ENCODE measurements at places on chromosomes 4 and X.
A peak's percentile ranks its signal among the peaks of the same experiment; 100 is the strongest.

- DNase-seq = no peak
Measured at GRCh38 chr4:10841697-10842096, 157.1 kb upstream of the CLNK start.

- DNase-seq = no peak
Measured at GRCh38 chr4:44447563-44448504, 775 bp downstream of the KCTD8 start.

DNA sequence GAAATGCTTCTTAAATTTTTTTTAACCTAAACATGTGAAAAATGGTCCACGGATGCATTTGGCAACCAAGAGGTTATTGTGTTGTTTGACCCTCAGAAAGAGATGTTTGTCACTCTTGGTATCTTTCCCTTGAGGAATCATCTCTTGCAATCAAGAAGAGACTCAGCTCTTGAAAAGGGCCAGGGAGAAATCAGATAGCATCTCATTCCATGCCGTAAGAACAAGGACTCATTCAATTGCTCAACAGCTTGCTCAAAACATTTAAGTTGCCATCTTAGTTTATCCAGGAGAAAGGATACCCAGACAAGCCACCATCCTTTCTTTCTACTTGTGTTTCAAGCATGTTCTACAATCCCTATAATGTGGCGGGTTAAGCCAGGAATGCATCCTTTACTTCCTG lies 209.5 kb upstream of the LNX1 start:
- no peak for DNase-seq

GRCh38 chrX:10747975-10748374 lies 127.6 kb upstream of the MID1 start:
- no peak for DNase-seq

GRCh38 chr4:30056016-30056766 lies 664.0 kb upstream of the PCDH7 start:
- DNase-seq = no peak

DNA sequence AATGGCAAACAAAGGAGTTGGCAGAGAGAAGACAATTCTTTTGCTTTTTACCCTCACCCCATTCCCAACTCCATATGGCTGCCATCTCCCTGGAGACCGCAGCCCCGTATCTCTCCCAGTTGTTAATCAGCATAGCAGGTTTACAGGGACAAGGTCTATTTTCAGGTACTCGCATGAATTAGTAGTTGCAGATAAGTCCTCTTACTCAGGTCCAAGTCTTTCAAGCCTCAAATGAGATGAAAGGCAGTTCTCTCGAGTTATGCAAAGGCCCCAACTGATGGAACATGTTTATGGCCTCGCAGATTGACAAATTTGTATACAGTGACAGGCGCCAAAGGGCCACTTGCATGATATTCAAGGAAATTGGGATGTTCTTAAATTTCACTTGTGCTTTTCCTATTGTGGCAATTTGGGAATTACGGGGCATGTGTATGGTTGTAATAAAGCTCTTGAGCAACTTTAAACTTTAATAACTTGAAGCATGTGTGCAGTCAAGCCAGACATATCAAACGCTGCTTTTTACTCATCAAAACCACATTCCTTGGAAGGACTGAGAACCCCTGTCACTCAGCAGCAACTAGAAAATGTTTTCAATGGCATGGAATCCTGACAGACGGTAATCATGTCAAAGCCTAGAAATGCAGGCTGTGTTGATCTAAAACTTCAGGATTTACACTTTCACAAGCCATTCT lies 45.1 kb downstream of the KDR start:
- DNase-seq = peak; percentile 33

DNA sequence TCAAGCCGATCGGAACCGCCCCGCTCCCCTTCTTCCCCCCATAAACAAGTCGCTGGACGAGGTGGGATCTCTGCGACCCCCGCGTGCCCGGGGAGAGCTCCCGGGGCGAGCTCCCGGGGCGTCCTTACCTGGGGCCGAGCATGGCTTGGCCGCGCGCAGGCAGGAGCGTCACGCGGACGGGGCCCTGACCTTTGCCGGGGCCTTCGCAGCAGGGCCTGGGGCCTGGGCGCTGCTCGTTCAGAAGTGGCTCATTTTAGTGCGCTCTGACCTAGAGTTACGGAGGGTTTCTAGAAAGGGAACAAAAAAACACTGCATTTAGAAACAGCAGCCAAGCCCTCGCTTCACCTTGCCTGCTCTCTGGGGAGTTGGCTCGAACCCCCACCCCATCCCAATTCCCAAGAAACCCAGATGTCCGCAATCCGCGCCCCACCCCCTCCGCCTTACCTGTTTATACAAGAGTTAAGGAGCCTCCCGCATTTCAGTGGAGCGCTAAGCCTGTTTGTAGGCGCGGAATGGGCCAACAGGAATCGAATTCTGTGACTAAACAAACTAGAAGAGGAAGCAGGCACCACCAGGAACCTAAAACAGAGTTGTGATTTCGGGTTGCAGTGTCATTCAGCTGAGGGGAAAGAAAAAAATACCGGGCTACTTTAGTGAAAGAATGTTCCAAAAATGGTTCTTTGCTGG lies 814 bp upstream of the RBM47 start:
- DNase-seq = no peak

DNA sequence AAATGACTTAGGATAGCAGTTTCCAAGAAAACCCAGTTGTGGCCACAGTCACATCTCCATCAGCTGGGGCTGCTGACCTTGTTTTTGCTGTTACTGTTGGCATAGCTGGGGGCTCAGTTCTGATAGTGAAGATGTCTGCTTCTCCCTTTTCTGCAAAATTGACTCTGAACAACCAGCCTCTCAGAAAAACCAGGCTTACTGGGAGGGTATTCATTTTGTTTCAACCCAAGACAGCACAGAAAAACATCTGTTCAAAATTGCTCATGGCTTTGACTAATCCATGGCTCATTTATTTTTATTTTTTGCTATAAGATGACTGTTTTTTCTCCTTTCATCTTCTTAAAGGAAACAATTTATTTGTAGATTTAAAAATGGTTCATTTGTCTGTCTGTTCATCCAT lies 53.1 kb downstream of the RASL11B start:
- DNase-seq = no peak

DNA sequence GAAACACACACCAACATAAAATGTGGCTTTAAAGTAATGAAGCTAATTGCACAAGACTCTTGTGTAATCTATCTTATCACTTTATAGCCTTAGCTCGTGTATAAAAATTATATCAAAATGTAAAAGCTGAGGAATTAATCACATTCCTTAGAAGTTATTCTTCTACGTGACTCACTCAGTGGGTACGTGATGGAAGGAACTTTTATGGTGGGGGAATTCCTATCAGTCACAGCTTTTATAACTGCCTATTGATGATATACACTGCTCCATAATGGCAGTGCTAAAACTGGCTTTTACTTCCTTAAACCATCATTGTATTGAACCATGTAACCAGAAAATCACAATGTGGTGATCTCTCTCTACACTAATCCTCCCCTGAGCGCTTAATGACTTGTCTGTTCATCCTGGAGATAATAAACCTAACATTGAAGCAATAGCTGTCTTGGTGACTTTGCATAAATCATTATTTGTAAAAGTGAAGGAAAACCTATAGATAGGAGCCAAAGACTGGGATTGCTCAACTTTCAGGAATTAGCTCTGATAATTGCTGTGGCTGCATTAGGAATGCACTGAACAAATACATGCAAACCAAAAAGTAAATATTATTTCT lies 276.7 kb downstream of the GBA3 start:
- peak; percentile 27 for DNase-seq

GRCh38 chrX:22059775-22060174 lies 27.6 kb downstream of the PHEX start:
- DNase-seq = no peak

DNA sequence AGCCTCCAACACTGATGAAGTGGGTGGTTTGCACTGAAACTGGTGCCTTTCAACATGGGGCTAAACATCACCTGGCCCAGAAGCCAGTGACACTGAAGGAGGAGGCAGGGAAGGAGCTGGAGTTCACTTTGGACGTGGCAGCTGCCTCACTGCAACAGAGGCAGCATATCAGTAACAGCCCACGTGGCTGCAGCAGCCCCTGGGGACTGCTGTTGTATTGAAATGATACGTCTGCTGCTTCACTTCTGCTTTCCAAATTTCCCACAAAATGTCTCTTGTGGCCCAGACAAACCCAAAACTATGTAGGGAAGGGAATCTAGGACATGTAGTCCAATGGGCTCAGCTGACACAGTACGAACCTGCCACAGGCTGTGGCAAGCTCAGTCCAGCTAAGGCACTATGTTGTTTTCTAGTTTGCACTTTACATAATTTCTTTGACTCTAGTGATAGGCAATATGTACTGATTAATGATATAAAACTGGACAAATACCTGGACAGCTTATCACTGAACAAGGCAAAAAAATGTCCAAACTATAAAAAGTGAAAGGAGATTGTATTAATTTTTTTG lies 84.7 kb upstream of the RAPGEF2 start:
- no peak for DNase-seq

DNA sequence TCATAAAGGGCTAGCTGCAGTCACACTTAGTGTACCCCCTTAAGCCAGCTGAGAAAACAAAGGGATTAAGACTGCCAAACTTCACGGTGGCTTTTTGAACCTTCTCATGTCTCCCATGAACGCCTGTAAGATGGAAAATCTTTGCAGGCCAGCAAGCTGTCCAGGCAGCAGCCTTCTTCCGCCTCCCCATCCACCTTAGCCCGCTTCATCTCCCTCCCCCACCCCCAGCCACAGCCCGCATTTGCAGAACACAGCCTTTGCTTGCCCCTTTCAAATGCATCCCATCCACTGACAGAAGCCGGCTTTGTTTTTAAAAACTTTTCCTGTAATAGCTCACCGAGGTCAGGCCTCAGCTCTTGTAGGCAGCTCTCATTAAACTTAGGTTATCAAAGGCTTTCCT lies 113.8 kb upstream of the FAM9B start:
- no peak for DNase-seq

DNA sequence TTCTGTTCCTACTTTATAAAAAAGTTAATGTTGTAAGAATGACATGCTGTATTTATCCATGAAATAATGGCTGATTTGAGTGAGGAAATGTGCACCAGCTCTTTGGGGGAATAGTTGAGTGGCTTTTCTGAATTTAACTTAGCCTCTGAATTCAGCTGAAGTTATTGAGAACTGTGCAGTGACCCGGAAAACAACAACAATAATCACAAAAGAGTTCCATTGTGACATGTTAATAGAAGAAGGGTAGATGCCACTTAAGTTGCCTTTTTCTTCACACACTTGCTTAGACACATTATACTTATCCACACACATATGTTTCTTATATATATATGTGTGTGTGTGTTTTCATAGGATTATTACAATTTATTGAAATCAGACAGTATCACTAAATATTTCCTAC lies 301.2 kb downstream of the BMPR1B start:
- no peak for DNase-seq

DNA sequence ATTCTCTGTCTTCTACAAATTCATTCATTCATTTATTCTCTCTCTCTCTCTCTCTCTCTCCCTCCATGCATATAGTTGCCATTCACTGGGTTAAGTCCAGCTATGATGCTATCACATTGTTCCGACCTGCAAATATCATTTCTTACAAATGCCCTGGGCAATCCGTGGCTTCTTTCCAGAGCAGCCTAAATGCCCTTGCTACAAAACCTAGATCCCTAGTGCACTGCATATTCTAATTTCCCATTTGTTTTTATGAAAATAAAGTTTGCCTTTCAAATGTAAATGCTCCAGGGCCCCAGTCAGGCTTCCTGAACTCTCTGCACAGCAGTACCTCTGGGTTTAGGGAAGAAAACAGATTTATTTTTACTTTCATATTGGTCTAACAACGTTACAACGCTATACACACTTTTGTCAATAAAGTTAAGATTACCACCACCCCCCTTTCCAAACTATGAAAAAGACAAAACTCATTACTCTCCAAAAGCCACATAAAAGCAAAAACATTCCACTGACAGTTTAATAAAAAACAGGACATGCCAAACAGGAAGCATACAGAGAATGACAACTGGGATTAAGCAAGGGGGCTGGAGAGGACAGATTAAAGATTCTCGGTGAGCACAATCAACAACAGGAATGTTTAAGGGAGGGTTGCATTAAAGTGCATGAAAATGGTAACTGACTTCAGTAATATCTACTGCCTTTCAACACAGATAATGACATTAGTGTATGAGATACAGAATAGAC lies 104.3 kb downstream of the USP46 start:
- DNase-seq = no peak

- DNase-seq = no peak
Measured at GRCh38 chr4:123987408-123987807, 590.8 kb downstream of the SPRY1 start.

GRCh38 chrX:47831788-47832187 lies 4.9 kb upstream of the ZNF81 start:
- DNase-seq = no peak

DNA sequence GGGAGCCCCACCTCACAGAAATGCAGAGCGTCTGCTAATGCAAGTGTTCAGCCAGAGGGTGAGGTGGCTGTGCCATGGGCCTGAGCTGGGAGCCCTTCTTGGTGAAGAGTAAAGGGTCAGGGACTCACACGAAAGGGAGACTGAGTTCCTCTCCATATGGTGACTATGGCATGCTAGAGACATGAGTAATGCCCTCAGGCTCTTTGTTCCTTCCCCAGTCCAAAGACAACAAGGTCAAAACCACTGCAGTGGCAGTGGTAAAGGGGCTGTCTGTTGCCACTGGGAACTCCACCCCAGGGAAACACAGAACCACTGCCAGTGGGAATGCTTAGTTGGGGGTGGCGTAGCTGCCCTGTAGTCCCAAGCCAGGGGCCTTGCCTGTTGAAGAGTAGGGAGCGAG lies 22.4 kb downstream of the RAB40AL start:
- no peak for DNase-seq

DNA sequence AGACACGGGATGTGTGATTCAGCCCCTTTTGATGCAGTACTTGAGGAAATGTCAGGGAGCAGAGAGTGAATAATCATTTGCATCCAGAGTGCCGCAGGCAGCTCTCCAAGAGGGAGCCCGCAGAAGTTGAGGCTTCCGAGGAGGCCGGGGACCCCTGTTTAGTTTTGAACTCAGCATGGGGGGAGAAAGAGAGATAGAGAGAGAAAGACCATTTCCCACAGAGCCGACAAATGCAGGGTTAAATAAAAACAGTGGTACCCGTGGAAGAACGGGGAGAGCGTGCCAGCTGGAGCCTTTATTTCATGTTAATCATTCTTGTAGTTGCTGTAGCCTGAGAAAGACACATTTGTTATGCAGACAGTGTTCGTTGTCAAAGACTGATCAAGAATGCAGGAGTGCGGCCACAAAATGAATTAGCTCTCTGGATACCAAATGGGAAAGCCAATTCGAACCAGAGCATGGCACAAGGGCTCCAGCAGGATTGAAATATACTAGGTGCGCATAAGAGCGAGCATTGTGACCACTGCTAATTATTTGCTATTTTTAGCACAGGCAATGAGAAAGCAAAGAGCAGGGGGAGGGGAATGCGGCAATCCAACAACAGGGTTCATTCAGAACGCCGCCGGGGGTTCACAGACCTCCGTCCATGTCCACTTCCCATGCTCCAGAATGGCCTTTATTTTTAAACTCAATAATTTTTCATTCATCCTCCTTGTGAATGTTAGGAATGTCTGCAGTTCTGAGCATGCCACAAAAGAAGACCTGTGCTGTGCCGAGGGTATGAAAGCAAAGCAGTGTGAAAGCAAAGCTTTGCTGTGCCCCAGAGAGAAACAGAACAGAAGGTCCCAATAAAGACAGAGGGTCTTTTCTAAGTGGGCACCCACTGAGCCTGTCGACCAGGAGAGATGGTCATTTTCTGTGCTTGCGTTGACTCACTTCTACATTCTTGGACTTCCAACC lies 243.9 kb upstream of the VCX3A start:
- no peak for DNase-seq
